Astrocyte (in vitro differentiated cells and primary cell): ENCODE measurements at places on chromosomes 2 and 18.

DNA sequence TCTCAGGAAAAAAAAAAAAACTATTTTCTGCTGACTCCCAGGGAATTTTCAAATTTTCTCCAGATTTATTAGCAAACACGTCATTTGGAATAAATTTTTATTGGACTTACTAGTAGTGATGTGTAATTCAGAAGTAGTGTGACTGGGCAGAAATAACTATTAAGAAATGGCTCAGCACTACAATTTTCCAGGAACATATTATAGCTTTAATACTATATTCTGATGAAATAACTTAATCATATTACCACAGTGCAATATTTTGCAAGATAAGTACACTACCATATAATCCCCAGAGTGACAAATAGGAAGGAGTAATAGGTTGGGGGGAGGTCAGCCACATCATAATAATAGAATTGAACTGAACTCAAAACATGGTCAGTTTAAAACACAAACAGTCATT is 19.7 kb upstream of the TNFAIP6 start:
- no peak for DNase-seq

GRCh38 chr2:206230060-206230762 is 44.3 kb upstream of the ZDBF2 start:
- no peak for DNase-seq

GRCh38 chr2:119691651-119692245 is 12.7 kb downstream of the TMEM177 start:
- no peak for DNase-seq

DNA sequence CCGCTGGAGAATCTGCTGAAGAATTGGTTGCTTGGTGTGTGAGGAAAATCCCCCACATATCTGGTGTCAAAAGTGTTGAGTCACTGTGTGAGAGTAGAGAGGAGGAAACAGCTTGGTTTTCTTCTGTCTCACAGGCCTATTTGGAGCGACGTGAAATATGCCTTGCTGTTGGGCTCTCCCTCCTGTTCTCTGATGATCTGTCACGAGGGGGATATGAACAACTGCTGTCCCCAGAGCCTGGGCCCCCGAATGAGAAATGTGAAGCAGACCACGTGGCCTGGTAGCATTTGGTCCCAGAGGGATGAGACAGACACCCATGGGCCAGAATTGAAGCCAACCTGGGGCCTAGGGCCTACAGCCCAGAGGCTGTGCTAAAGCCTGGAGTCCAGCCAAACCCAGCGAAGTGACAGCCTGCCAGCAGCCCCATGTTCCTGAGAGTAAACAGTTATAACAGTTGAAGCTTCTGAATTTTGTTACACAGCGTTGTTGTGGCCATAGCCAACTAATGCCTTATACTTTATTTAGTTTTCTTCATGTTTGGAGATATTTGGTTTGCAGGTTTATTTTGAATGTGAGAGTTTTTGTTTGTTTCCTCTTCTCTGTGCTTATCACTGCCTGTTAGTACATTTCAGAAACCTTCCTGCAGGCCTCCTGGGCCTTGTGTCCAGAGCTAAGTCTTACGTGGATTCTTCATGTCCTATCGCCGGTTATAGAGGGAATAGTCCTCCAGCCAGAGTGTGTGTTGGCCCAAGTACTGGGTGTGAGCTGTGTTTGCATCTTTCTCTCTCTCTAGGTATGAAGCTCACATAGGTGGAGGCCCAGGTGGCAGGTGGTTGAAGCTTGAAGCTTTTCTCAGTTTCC is 18.7 kb upstream of the COLEC12 start:
- peak; percentile 71 for DNase-seq

DNA sequence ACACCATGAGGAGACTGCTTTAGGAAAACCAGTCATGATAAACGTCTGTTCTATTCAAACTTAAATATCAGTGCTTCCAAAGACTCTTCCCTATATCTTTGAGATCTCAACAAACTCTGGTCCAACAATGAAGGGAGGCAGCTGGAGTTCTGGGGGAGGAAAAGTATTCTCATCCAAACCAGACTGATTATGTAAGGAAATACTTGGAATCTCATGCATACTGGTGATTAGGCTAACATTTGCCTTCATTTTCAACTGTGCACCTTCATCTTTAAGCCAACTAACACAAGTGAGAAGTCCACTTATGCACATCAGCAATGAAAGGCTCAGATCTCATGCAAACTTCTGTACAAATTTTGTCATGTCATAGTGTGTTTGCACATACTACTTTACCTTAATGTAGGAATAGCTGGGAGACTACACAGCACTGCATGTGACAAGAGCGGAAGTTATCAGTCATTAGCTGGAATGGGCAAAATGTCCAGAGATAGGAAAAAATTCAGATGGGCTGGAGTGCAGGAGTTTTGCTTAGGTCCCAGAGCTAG is 67.5 kb upstream of the STK17B start:
- peak; percentile 73 for DNase-seq

DNA sequence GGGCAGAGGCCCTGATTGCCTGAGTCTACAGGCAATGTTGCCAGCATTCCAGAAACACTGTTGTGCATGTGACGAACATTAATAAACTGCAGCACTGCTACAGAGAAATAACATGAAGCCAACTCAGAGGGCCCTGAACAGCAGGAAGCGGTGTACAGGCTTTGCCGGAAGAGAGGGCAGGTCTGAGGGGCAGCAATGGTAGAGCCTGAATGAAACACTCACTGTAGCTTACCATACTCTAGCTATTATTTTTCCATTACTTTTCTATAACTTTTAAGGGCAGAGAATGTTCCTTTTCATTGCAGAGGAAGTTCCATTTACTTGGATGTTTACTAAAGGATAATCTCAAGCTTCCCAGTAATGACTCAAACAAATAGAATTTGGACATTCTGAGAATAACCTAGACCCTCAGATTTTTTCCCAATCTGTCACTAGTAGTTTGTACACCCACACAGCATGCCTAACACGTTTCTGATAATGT is 150.4 kb downstream of the MTX2 start:
- DNase-seq = peak; percentile 89

GRCh38 chr2:73283545-73284295 is 558 bp downstream of the FBXO41 start:
- DNase-seq = no peak

DNA sequence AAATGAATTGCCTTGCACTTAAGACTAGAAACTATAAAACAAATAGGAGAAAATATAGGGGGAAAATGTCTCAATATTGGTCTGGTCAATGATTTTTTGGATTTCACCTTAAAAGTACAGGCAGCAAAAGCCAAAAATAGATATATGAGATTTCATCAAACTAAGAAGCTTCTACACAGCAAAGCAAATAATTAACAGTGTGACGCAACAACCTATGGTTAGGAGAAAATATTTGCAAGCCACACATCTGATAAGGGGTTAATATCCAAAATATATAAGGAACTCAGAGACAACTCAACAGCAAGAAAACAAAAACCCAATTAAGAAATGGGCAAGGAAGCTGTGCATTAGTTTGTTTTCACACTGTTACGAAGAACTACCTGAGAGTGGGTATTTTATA is 89.1 kb downstream of the MAIP1 start:
- no peak for DNase-seq

- no peak for DNase-seq
These were observed 19.8 kb upstream of the ZNF532 start for GRCh38 chr18:58844871-58845270.

- no peak for DNase-seq
These were observed 27.0 kb upstream of the DPYSL5 start for GRCh38 chr2:26820932-26821331.

GRCh38 chr2:193253014-193253530 is 1058.3 kb upstream of the TMEFF2 start:
- no peak for DNase-seq

GRCh38 chr2:50069454-50069853 is 915.1 kb upstream of the FSHR start:
- DNase-seq = no peak
